ENCODE measurements at places on chromosomes 1 and 21.

DNA sequence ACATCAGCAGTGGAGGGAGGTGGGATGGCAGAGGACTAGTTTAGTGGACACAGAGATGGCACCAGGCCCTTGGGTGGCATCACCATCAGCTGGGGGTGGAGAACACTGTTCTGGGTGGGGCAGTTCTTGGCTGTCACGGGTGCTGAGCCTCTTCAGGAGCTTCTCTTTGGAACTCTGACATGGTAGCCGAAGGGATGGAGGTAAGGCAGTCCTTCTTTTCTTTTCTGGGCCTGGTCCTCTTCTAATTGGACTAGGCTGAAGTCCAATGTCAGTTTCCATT lies 8.3 kb upstream of the MEF2D start:
- H3K27me3 ChIP-seq: peaks cover 3% of the 10 kb centered on the region
- peaks cover 19% of the 10 kb centered on the region for H3K4me1 ChIP-seq
- no peak overlapping the region for H3K4me3 ChIP-seq

GRCh38 chr1:27349784-27350662 lies 8.2 kb downstream of the SYTL1 start:
- H3K4me3 ChIP-seq: no peak overlapping the region
- no peak for DNase-seq
- no peaks in the 10 kb centered on the region for H3K27me3 ChIP-seq
- H3K27ac ChIP-seq: no peak overlapping the region
- H3K36me3 ChIP-seq: no peaks in the 10 kb centered on the region

GRCh38 chr1:233664253-233664652 lies 50.3 kb downstream of the KCNK1 start:
- no peaks in the 10 kb centered on the region for H3K27me3 ChIP-seq
- no peak overlapping the region for H3K4me3 ChIP-seq
- H3K27ac ChIP-seq: no peak overlapping the region
- H3K36me3 ChIP-seq: no peaks in the 10 kb centered on the region
- no peaks in the 10 kb centered on the region for H3K4me1 ChIP-seq

DNA sequence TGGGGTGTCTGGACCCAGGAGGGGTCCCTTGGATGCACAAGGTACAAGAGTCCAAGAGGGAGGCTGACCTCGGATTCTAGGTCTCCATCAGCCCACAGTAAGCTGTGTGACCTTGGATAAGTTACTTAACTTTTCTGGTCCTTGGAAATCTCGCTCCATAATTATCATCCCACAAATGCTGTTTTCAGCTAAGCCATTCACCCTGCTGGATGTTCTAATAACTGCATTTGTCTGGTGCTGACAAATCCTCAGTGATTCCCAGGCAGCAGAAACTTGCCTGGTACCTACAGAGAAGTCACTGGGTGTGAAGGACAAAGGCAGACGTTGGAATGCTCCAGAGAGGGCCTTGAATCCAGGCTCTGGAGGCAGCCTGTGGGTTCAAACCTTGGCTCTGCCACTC lies 89.7 kb downstream of the IGSF21 start:
- H3K36me3 ChIP-seq: no peaks in the 10 kb centered on the region
- peaks cover 8% of the 10 kb centered on the region for H3K27me3 ChIP-seq

DNA sequence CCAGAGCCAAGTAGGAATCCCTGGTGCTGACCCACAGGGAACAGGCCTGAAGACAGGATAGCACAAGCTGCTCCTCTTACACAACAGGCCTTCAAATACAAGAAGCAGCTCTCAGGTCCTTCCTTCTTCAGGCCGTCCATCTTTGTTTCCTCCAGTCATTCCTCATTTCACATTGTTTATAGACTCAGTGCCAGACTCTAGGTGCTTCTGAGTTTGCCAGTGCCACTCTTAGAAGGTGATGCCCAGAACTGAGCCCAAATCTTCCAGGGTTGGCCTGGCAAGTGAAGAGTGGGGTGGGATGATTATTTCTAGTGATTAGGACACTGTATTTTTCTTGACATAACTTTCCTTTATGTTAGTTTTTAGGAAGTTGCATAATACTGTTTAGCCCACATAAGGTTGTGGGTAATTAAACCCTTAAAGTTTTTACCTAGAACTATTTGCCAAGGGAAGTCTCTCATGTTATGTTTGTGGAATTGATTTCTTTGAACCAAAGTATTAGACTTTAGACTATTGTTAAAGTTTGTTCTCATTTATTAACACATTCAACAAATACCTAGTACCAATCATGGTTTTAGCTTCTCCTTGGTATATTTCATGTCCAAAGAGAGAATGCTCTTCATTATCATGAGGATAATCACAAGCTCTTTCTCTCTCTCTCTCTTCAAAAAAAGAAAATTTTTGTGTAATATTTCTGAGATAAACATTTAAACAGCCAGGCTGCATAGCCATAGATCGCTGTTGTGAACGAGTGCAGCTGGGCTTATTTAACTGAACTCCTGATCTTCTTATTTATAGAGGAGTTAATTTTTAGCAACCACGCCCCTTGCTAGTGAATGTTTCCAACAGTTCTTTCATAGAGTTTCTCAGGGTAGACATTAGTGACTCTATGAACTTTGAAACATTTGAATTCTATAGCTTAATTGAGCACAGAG lies 47.7 kb downstream of the PGM1 start:
- no peaks in the 10 kb centered on the region for H3K27me3 ChIP-seq
- no peak overlapping the region for H3K27ac ChIP-seq
- H3K36me3 ChIP-seq: peaks cover 44% of the 10 kb centered on the region
- H3K4me3 ChIP-seq: no peak overlapping the region
- H3K4me1 ChIP-seq: no peaks in the 10 kb centered on the region
- DNase-seq: no peak

- peaks cover 41% of the 10 kb centered on the region for H3K27me3 ChIP-seq
- peaks cover 16% of the 10 kb centered on the region for H3K4me1 ChIP-seq
- H3K27ac ChIP-seq: no peak overlapping the region
- H3K36me3 ChIP-seq: no peaks in the 10 kb centered on the region
- DNase-seq: no peak
- no peak overlapping the region for H3K4me3 ChIP-seq
Measured at GRCh38 chr1:207497941-207498340, 2.0 kb downstream of the CR1 start.

DNA sequence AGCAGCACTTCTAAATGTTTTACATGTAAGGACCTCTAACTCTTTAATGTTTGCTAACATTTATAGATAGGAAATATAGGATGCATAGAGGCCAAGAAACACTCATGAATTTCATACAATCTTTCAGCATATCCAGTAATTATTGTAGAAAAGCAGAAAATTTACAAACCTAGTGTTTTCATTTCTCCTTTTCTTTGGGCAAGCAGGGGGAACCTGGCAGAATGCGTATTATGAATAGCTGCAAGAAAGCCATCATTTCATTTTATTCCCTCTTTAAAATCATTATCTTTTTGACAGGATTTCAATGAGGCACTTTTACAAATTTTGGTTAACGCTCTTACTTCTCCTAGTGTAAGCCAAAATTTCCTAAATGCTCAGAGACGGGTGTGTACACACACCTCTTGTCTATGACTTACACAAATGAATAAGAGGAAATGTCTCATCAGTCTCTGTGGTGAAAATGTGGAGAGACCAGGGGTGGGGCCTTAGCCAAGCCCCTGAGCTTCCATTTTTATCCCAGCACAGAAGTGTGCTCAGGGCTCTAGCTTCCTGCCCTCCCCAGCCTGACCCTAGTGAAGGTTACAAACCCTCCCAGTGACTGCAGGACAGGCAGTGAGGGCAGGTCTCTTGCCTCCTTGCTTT lies 91.6 kb downstream of the LRRC8C start:
- DNase-seq: no peak
- no peak overlapping the region for H3K27ac ChIP-seq
- no peak overlapping the region for H3K4me3 ChIP-seq

DNA sequence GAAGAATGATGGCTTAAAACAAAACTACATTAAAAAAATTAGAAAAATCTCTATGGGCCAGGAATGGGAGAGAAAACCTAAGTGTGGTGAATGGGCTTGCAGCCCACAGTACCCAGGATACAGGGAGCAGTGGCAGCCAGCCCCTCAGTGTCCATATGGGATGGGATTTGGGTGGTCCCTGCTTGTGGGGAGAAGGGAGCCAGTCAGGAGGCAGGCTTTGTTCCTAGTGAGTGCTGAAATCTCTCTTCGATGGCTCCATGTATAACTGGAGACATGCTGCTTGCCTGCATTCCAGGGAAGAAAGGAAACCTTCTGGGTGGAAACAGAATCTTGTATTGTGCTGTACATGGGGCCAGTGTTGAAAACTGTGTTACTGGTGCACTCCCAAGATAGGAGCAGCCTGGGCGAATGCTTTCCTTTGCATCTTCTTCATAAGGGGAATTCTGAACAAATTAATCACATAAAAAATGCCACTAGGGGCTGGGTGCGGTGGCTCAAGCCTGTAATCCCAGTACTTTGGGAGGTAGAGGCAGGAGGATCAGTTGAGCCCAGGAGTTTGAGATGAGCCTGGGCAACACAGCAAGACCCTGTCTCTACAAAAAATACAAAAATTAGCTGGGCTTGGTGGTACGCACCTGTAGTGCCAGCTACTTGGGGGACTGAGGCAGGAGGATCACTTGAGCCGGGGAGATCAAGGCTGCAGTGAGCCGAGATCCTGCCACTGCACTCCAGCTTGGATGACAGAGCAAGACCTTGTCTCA lies 36.0 kb downstream of the PTPRU start:
- no peak for DNase-seq
- peaks cover 5% of the 10 kb centered on the region for H3K27me3 ChIP-seq
- no peaks in the 10 kb centered on the region for H3K4me1 ChIP-seq
- H3K36me3 ChIP-seq: no peaks in the 10 kb centered on the region

GRCh38 chr1:92372164-92372563 lies 73.3 kb downstream of the RPAP2 start:
- H3K27me3 ChIP-seq: no peaks in the 10 kb centered on the region
- H3K4me1 ChIP-seq: peaks cover 36% of the 10 kb centered on the region
- H3K27ac ChIP-seq: no peak overlapping the region
- no peak for DNase-seq
- no peak overlapping the region for H3K4me3 ChIP-seq
- H3K36me3 ChIP-seq: peaks cover 10% of the 10 kb centered on the region

DNA sequence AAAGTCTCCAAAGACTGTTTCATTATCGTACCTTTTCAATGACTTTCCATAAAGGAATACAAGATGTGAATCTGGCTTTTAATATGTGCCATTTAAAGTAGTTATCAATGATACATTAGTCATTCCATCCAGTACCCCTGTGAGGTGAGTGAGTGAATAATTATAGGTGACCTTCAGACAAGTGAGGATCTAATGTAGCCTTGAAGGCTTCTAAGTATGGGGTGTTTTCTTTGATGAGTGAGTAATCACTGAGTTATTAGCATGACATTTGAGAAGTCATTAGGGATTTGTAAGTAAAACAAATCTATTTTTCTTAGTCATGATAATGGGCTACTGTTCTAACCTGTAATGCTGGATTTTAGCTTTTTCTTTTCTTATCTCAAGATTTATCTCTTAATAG lies 831.4 kb downstream of the ADGRL2 start:
- H3K27ac ChIP-seq: no peak overlapping the region
- no peaks in the 10 kb centered on the region for H3K36me3 ChIP-seq
- H3K27me3 ChIP-seq: no peaks in the 10 kb centered on the region
- no peaks in the 10 kb centered on the region for H3K4me1 ChIP-seq
- DNase-seq: no peak
